ENCODE measurements at places on chromosomes 1 and 21. TPM values are rescaled to one million over a fixed set of nuclear protein-coding genes. Genes with fewer than 3 reads are reported as not detected.

- H3K27me3 ChIP-seq = no peaks in the 10 kb centered on the region
- H3K27ac ChIP-seq = no peak overlapping the region
- DNase-seq = no peak
- no peak overlapping the region for H3K4me3 ChIP-seq
Measured at GRCh38 chr1:70871790-70872189, 175.8 kb downstream of the PTGER3 start.

DNA sequence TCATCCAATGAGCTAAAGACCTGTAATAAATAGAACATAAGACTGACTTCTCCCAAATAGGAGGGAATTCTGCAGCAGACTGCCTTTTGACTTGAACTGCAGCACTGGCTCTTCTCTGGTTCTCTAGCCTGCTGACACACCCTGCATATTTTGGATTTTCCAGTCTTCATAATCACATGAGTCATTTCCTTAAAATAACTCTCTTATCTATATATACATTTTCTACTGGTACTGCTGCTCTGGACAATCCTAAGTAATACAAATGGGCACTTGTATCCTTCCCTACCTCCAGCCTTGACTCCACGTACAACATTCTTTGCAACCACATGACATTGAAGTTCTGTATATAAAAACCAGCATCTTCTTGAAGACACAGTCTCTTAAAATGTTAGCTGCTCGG lies 429.4 kb upstream of the TMPRSS15 start:
- H3K27me3 ChIP-seq = no peaks in the 10 kb centered on the region
- peak; percentile 31 for DNase-seq
- H3K4me3 ChIP-seq = no peak overlapping the region
- no peaks in the 10 kb centered on the region for H3K36me3 ChIP-seq
- H3K27ac ChIP-seq = no peak overlapping the region

GRCh38 chr1:67645495-67646144 lies 39.4 kb upstream of the GADD45A start:
- DNase-seq = no peak
- H3K27ac ChIP-seq = no peak overlapping the region
- no peak overlapping the region for H3K4me3 ChIP-seq
- no peaks in the 10 kb centered on the region for H3K36me3 ChIP-seq
- no peaks in the 10 kb centered on the region for H3K4me1 ChIP-seq

GRCh38 chr1:154328318-154329151 lies 3.2 kb downstream of the ATP8B2 start:
- peaks cover 23% of the 10 kb centered on the region for H3K36me3 ChIP-seq
- H3K27ac ChIP-seq = peak overlapping the region; percentile 98
- H3K27me3 ChIP-seq = no peaks in the 10 kb centered on the region
- peak overlapping the region; percentile 80 for H3K4me3 ChIP-seq
- peak; percentile 61 for DNase-seq

DNA sequence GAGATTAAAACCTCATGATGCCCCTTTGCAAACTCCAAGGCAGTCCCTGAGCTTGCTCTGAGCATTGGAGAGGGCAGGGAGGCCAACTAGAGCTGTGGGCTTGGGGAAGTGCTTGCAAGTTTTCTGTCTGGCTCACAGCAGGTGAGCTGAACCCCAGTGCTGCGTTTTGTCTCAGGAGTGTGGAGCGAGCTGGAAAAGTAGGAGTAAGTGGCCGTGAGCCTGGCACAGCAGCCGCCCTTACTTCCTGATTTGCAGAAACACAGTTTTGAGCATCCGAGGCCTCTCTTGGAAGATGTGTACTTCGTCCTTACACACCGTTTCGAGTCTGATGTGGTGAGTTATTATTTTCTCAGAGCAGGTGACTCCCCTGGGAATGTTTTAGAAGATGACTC lies 221.2 kb upstream of the C1orf174 start:
- H3K27me3 ChIP-seq = no peaks in the 10 kb centered on the region
- H3K36me3 ChIP-seq = peaks cover 5% of the 10 kb centered on the region
- no peaks in the 10 kb centered on the region for H3K4me1 ChIP-seq
- H3K27ac ChIP-seq = no peak overlapping the region
- no peak overlapping the region for H3K4me3 ChIP-seq
- DNase-seq = no peak

- H3K4me3 ChIP-seq = no peak overlapping the region
- peaks cover 35% of the 10 kb centered on the region for H3K36me3 ChIP-seq
- H3K27me3 ChIP-seq = no peaks in the 10 kb centered on the region
- H3K4me1 ChIP-seq = peaks cover 26% of the 10 kb centered on the region
- DNase-seq = no peak
Measured at GRCh38 chr1:220184506-220184905, 87.7 kb downstream of the RAB3GAP2 start.

DNA sequence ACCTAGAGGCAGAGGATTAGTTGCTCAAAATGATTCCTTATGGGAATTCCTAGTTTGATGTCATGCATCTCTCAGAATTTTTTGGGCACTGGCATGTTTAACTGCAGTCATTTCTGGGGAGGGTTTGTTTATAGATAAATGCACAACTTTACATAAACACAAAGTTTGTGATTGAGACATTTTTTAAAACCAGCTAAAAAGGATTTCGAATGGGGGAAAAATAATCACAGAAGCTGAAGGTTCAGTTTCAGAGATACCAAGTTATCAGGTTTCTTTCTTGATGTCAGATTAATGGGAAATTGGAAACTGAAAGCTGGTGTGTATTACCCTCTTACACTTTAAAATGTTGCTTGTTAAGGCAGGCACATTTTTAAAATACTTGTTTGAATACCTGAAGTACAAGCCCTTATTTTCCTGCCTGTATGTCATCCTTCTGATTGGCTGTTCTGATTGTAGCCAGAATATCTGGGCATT lies 72.1 kb downstream of the DISP1 start:
- no peaks in the 10 kb centered on the region for H3K36me3 ChIP-seq
- H3K27me3 ChIP-seq = no peaks in the 10 kb centered on the region
- no peak for DNase-seq
- H3K27ac ChIP-seq = peak overlapping the region; percentile 25

- peak overlapping the region; percentile 90 for H3K27ac ChIP-seq
- peaks cover 17% of the 10 kb centered on the region for H3K27me3 ChIP-seq
- H3K36me3 ChIP-seq = peaks cover 50% of the 10 kb centered on the region
- peak overlapping the region; percentile 97 for H3K4me3 ChIP-seq
Measured at GRCh38 chr1:234605399-234605982, 4.5 kb downstream of the IRF2BP2 start.

DNA sequence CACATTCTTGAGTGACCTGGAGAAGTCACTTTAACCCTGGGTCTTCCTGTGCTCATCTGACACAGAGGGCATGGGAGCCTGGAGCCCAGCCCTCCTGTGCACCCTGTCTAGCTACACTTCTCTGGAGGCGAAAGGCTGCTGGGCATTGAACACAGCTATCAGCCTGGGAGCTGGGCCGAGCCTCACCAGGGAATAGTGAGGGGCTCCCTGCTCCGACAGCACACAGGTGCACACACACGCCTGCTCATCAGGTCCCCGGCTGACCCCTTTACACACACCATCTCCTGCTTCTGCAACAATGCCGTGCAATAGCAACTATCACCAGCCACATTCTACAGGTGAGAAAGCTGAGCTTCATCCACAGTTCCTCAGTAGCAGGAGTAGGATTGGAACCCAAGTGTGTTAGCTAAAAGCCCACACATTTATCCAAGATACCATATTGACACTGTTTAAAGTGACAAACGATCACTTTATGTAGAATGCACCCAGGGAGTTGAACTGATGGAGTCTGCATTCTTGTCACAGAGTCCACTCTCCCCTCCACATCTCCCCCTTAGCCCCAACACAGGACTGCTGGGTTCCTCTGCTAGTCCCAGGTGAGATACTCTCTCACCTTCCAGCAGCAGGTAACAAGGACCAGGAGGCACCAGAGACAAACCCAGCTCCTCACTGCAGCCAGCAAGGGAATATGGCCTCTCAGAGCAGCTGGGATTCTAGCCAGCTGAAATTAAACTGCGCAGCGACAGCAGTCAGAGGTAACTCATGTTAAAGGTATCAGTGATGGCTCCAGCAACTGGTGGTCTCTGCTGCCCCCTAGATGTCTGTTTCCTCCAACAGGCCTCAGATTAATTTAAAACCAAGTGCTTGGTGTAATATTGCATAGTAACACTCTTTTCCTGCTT lies 18.3 kb upstream of the CAPN8 start:
- DNase-seq = peak; percentile 36
- H3K27ac ChIP-seq = no peak overlapping the region
- H3K4me1 ChIP-seq = no peaks in the 10 kb centered on the region
- no peaks in the 10 kb centered on the region for H3K36me3 ChIP-seq
- no peak overlapping the region for H3K4me3 ChIP-seq

DNA sequence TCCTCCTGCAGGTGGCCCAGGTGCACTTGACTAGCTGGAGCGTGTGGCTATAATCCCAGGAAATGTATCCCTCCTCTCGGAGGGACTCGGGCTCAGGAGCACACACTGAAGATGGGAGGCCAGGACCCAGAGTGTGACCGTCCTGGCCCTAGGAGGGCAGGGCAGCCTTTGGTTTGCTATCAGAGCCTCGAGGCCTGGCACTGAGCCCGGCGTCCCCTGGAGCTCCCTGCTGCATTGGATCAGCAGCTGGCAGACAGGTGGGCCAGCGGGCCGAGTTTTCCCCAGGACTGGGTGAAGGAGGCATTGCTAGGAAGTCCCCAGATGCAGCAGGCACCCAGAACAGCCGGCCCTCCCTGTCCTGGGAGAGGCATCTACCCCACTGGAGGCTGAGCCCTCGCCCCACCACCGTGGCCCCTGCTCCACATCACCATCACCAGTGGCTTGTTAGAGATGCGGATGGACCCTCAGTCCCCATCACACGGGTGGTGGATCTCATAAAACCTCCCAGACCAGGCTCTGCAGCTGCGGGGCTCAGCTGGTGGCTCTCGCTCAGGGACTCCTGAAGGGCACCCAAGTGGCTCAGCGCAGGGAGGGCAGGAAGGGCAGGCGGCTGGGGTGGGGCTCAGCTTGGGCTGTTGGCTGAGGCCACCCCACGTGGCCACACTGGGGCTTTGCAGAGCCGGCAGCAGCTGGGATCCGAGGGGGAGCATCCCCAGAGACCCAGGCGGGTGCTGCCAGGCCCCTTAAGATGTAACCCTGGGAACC lies 32.7 kb upstream of the POFUT2 start:
- peaks cover 3% of the 10 kb centered on the region for H3K36me3 ChIP-seq
- peak overlapping the region; percentile 41 for H3K4me3 ChIP-seq
- peaks cover 38% of the 10 kb centered on the region for H3K4me1 ChIP-seq

DNA sequence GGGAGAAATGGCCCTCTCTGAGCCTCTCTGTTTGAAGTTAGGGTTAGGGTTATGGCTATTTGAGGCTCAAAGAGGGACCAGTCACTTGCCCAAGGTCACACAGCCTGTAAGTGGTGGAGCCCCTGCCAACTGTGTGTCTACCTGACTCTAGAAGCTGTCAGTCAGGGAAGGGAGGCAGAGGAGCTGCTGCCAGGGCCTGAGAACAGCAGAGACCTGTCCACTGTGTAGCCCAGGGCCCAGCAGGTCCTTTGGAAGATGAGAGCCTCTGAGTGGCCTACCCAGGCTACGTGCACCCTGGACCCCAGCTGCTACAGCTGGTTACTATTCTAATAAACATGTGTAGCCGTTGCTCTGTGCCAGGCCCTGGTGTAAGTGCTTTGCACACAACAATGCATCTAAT lies 15.1 kb upstream of the EDN2 start:
- H3K27ac ChIP-seq = no peak overlapping the region
- no peaks in the 10 kb centered on the region for H3K27me3 ChIP-seq
- H3K4me1 ChIP-seq = peaks cover 49% of the 10 kb centered on the region
- H3K36me3 ChIP-seq = no peaks in the 10 kb centered on the region

- H3K4me3 ChIP-seq = no peak overlapping the region
- H3K27me3 ChIP-seq = 0 out of 2 replicates have a peak, but pooled peaks cover 3% of the 10 kb centered on the region
- H3K27ac ChIP-seq = no peak overlapping the region
- peaks cover 33% of the 10 kb centered on the region for H3K4me1 ChIP-seq
- DNase-seq = no peak
Measured at GRCh38 chr1:183732236-183732880, 72.6 kb upstream of the RGL1 start.

- H3K4me1 ChIP-seq = peaks cover 91% of the 10 kb centered on the region
- no peak for DNase-seq
- peak overlapping the region; percentile 85 for H3K27ac ChIP-seq
- H3K27me3 ChIP-seq = peaks cover 7% of the 10 kb centered on the region
Measured at GRCh38 chr1:214423045-214423444, 128.4 kb downstream of the PTPN14 start.

DNA sequence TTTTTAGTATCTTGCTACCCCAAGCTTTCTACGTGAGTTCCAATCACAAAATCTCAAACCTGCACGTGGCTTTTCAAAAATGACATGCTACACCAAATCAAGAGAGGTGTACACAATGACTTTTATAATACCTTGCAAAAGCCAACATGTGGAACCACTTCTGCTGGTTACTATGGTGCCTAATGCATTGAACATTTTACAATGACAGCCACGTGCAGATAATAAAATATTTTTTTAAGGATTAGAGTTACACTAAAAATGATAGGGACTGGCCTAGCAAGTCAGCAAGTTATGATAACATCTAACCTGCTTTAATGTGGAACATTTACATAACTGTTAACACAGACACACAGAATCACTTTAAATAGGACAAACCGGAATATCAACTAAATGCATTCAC lies 30.2 kb downstream of the EYA3 start:
- DNase-seq = no peak
- H3K36me3 ChIP-seq = no peaks in the 10 kb centered on the region
- H3K27ac ChIP-seq = peak overlapping the region; percentile 56

DNA sequence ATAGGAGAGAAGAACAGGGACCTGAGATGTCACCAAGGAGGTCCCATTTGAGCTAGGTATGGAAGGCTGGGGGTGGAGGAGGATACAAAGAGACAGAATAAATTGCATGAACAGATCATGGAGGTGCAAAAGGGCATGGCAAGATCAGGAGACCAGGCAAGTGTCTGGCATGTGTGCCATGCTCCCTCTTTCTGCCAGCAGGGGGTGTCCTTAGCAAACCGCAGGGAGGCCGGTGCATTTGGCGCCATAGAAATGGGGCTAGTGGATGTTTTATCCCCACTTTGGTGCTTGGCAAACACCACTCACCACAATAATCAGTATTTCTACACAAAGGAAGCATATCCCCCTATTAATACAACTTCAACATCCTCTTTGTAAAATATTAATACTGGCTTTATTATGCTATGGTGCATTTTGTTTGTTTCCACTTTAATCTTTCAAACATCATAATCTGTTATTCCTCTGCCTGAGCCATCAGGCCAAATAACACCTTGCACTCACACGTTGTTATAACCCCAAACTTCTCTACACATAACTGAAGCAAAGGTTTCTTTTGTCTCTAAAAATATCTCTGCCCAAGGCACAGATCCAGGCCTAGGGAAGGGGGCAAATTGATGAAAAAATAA lies 25.9 kb downstream of the S100A6 start:
- DNase-seq = no peak
- H3K4me3 ChIP-seq = no peak overlapping the region
- peak overlapping the region; percentile 56 for H3K27ac ChIP-seq
- H3K36me3 ChIP-seq = no peaks in the 10 kb centered on the region

GRCh38 chr1:231931146-231931545 lies 304.6 kb downstream of the DISC1 start:
- no peak overlapping the region for H3K4me3 ChIP-seq
- peaks cover 29% of the 10 kb centered on the region for H3K4me1 ChIP-seq
- H3K27me3 ChIP-seq = peaks cover 1% of the 10 kb centered on the region
- H3K36me3 ChIP-seq = no peaks in the 10 kb centered on the region
- H3K27ac ChIP-seq = no peak overlapping the region

The KTI12 gene
- 12.3 TPM for total RNA-seq

The IQGAP3 gene
- total RNA-seq = 23.8 TPM

The UFC1 gene
- 93.9 TPM for total RNA-seq
